Fibroblast of lung (primary cell): ENCODE measurements at places on chromosomes 5 and 9. TPM values are rescaled to one million over a fixed set of nuclear protein-coding genes. Genes with fewer than 3 reads are reported as not detected.

DNA sequence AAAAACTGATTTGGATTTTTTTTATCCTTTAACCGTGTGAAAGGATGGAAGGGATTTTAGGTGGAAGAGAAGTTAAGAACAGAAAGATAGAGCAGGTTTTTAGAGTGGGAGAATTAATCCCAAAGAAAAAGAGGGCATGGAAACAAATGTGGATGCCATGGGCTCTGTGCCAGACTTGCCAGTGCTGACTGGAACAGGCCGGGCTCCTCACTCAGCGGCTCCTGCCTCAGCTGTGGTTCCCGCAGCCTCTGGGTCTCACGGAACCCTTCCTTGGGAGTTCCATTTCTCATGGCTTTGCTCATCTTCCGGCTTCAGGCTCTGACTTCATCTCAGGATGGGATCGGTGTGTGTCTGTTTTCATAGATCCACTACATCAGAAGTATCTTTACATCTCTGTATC lies 30.4 kb upstream of the SLC2A8 start:
- DNase-seq: no peak
- peaks cover 6% of the 10 kb centered on the region for H3K27me3 ChIP-seq
- no peaks in the 10 kb centered on the region for H3K4me1 ChIP-seq

- no peaks in the 10 kb centered on the region for H3K27me3 ChIP-seq
- DNase-seq: no peak
- no peak overlapping the region for H3K27ac ChIP-seq
Observed at GRCh38 chr9:126171641-126172040, 155.0 kb upstream of the MVB12B start.

DNA sequence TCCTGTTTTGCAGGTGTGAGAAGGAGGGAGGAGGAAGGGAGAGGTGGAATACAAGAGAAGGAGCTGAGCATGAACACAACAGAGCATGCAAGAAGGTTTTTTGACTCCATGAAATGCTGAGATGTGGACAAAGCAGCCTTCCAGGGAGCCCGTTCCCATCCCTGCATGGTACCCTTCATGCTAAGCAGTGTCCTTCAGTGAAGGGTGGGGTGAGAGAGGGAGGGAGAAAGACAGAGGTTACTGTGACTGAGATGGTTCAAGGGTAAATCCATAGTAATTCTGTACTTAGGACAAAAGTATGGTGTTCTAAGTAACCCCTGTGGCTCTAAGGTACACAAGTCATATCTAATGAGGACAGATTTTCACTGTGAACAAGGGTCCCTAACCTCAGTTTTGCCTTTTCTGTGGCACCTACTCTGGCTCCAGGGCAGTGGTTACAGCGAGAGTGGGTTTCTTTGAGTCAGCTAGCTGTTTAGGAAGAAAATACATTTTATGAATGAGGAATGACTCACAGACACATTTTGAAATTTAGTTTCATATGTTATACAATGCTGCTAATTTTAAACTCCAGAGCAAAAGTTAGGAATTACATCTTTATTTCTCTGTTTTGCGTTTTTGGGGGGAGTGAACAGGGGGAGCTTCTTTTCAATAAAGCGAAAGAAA lies 184.9 kb upstream of the SLC12A2 start:
- no peaks in the 10 kb centered on the region for H3K36me3 ChIP-seq
- peak; percentile 23 for DNase-seq
- H3K4me1 ChIP-seq: peaks cover 2% of the 10 kb centered on the region
- H3K4me3 ChIP-seq: no peak overlapping the region

- no peaks in the 10 kb centered on the region for H3K4me1 ChIP-seq
- H3K27ac ChIP-seq: no peak overlapping the region
- no peak for DNase-seq
- H3K36me3 ChIP-seq: no peaks in the 10 kb centered on the region
- no peaks in the 10 kb centered on the region for H3K27me3 ChIP-seq
Observed at GRCh38 chr5:148147415-148147814, 20.9 kb upstream of the SPINK14 start.

DNA sequence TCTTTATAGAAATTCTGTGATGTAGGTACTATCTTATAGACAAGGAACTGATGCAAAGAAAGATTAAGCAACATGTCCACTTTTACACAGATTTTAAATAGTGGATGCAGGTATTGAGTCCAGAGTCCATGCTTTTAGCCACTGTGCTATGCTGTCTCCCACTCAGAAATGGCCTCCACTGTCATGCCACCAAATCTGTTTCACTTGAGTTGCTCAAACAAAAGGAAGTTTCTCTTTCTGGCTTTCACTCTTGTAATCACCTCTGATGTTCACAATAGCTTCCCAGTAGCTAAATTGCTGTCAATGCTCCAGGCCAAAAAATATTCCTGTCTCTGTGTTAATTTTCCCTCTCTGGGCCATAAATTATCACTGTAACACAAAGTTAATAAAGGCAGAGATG lies 77.0 kb upstream of the RASA1 start:
- H3K36me3 ChIP-seq: no peaks in the 10 kb centered on the region
- peaks cover 2% of the 10 kb centered on the region for H3K4me1 ChIP-seq
- no peak overlapping the region for H3K27ac ChIP-seq
- DNase-seq: no peak
- H3K27me3 ChIP-seq: no peaks in the 10 kb centered on the region

- H3K36me3 ChIP-seq: no peaks in the 10 kb centered on the region
- DNase-seq: no peak
- H3K4me1 ChIP-seq: no peaks in the 10 kb centered on the region
Observed at GRCh38 chr5:146296245-146296644, 42.4 kb upstream of the POU4F3 start.

DNA sequence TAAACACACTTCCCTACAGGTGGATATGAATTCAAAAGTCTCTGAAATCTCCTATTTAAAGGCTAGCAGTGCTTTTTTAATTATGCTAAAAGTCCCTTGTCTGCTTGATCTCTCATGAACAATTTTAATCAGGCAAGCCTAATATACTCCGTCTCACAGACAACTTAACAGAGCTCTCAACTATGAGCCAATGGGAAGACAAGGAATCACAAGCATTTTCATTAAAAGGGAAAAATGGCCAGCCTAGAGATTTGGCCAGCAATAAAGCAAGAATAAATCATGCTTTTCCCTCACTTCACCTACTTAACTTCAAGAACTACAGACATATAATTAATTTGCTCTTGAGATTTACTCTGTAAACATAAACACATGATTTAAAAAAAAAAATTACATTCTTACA lies 78.0 kb downstream of the RFX3 start:
- no peaks in the 10 kb centered on the region for H3K27me3 ChIP-seq
- no peak for DNase-seq
- no peaks in the 10 kb centered on the region for H3K36me3 ChIP-seq
- no peak overlapping the region for H3K27ac ChIP-seq
- no peak overlapping the region for H3K4me3 ChIP-seq

GRCh38 chr5:6246820-6247437 lies 131.4 kb downstream of the MED10 start:
- H3K4me3 ChIP-seq: no peak overlapping the region
- no peak for DNase-seq
- no peaks in the 10 kb centered on the region for H3K27me3 ChIP-seq
- H3K27ac ChIP-seq: no peak overlapping the region
- H3K36me3 ChIP-seq: no peaks in the 10 kb centered on the region
- no peaks in the 10 kb centered on the region for H3K4me1 ChIP-seq

GRCh38 chr5:2752821-2753439 lies 1.5 kb upstream of the IRX2 start:
- H3K36me3 ChIP-seq: no peaks in the 10 kb centered on the region
- no peak overlapping the region for H3K4me3 ChIP-seq
- no peaks in the 10 kb centered on the region for H3K27me3 ChIP-seq

DNA sequence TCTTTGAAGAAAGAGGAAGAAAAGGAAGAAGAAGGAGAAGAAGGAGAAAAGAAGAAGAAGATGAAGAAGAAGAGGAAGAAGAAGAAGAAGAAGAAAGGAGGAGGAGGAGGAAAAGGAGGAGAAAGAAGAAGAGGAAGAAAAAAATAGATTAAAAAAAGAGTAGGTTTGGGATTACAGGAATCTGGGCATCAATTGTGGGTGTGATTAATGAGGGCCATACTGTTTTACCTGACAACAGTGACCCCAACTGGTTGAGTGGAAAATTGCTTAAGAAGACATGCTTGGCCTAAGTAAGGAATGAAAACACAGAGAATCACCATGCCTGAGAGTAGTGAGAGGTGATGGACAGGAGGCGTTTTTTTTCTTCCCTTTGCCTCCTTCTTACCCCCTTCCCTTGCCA lies 114.6 kb downstream of the FAM170A start:
- no peak overlapping the region for H3K4me3 ChIP-seq
- DNase-seq: peak; percentile 46
- H3K4me1 ChIP-seq: no peaks in the 10 kb centered on the region
- H3K27ac ChIP-seq: no peak overlapping the region
- H3K27me3 ChIP-seq: no peaks in the 10 kb centered on the region

DNA sequence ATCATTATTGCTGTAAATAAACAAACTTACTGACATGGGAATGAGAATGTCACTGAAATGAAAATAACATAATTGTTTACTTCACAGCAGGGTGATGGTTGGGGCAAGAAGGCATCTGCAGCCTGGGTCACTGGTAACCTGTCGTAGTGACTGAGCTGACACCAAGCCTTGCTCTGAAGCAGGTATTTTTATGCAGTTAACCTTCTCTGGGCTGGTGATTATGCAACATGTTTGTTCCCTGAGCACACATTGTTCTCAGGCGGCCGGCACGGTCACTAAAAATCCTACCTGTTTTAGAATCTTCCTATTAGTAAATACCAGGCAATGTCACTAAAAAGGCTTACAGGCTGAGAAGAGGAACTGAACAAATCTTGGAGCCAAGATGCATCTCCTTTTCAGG lies 157.7 kb upstream of the NR3C1 start:
- no peak for DNase-seq

DNA sequence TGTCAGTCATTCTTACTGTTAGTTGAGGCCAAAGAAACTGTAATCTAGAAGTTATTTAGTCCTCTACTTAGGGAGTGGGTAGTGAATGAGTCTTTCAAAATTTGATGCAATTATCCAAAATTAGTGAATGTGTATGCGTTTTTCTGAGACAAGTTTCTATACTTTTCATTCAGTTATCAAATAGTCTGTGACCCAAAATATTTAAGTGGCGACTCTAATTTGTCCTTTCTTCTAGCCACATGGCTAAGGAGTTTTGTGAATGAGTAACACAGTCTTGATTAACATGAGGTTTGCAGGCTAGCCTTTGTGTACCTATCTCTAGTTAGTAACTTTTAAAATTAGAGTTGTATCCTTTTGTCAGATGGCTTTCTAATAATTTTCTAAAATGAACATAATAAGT lies 45.6 kb downstream of the COMMD10 start:
- H3K27me3 ChIP-seq: no peaks in the 10 kb centered on the region
- H3K4me1 ChIP-seq: no peaks in the 10 kb centered on the region
- no peaks in the 10 kb centered on the region for H3K36me3 ChIP-seq
- H3K4me3 ChIP-seq: no peak overlapping the region
- no peak overlapping the region for H3K27ac ChIP-seq

The GLRA1 gene
- not detected in 2 replicates for total RNA-seq

The SVEP1 gene
- total RNA-seq: 76.3 and 96.9 TPM in 2 replicates

The FBN2 gene
- 9.0 and 80.1 TPM in 2 replicates for total RNA-seq

The EQTN gene
- not detected in 2 replicates for total RNA-seq

The SELENOP gene
- total RNA-seq: 677 and 809 TPM in 2 replicates

The ENHO gene
- under 0.01 TPM in 1 of 2 replicates, not detected in the other for total RNA-seq

The GAPT gene
- not detected in 2 replicates for total RNA-seq

The SLC6A19 gene
- not detected in 2 replicates for total RNA-seq

The PCAT7 gene
- total RNA-seq: under 0.01 TPM in 2 replicates

The MAPKAP1 gene
- 57.5 and 63.7 TPM in 2 replicates for total RNA-seq
